A549 treated with RU486 at 1 μM for 4 hours (cell line): ENCODE measurements at places on chromosomes 1 and 21. TPM values are rescaled to one million over a fixed set of nuclear protein-coding genes. Genes with fewer than 3 reads are reported as not detected.

Gene OR14K1
- total RNA-seq = not detected in 5 replicates

Gene TMPRSS2
- total RNA-seq = 0.09 to 0.26 TPM (median 0.13 TPM) in 3 of 5 replicates, not detected in the others

Gene KRTAP6-1
- total RNA-seq = not detected in 5 replicates

Gene OPTC
- total RNA-seq = not detected in 5 replicates

Gene C1orf141
- not detected in 5 replicates for total RNA-seq

Gene SELE
- not detected in 5 replicates for total RNA-seq

Gene SLAMF6
- not detected in 5 replicates for total RNA-seq

Gene MROH9
- not detected in 5 replicates for total RNA-seq

Gene COL16A1
- total RNA-seq = 4.3 to 6.9 TPM (median 5.2 TPM) in 5 replicates

Gene FMOD
- 0.09 to 0.10 TPM in 2 of 5 replicates, not detected in the others for total RNA-seq

Gene A3GALT2
- total RNA-seq = not detected in 5 replicates

Gene C1QB
- not detected in 5 replicates for total RNA-seq

Gene TNFAIP8L2
- not detected in 5 replicates for total RNA-seq

Gene USH2A
- total RNA-seq = not detected in 5 replicates

Gene DNAJC28
- total RNA-seq = 0.25 to 0.57 TPM (median 0.30 TPM) in 4 of 5 replicates, not detected in the other

Gene PLA2G2C
- total RNA-seq = not detected in 5 replicates

Gene TSPAN2
- 0.95 to 1.5 TPM (median 1.2 TPM) in 5 replicates for total RNA-seq

Gene DEPDC1
- total RNA-seq = 4.1 to 17.3 TPM (median 15.8 TPM) in 5 replicates

Gene NR5A2
- total RNA-seq = 3.1 to 7.0 TPM (median 5.6 TPM) in 5 replicates

Gene SLC9C2
- total RNA-seq = not detected in 5 replicates

Gene ERG
- total RNA-seq = 0.21 TPM in 1 of 5 replicates, not detected in the others

Gene DNM3
- total RNA-seq = 0.62 to 1.1 TPM (median 0.72 TPM) in 5 replicates

Gene SLC45A3
- 4.8 to 7.6 TPM (median 6.2 TPM) in 5 replicates for total RNA-seq

Gene LIPI
- not detected in 5 replicates for total RNA-seq

Gene BROX
- 11.3 to 23.0 TPM (median 20.5 TPM) in 5 replicates for total RNA-seq

Gene NBPF4
- total RNA-seq = 0.12 to 0.23 TPM (median 0.19 TPM) in 4 of 5 replicates, not detected in the other
